ENCODE measurements at places on chromosomes 5 and 9.

DNA sequence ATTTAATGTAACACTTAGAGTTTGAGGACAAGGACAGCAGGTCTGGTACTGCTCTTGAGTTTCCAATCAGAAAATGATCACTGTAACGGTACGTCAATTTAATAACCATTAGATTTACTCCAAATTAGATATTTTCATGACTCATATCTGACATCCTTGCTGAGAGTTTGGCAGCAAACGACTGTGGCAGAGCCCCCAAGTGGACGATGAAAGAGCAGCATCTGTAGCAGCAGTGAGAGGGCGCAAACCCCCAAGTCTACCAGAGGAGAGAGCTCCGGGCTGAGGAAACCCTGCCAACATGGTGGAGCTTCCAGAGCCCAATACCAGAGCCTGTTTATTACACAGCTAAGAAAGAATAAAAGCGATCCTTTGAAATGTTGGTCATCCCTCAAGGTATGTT is 73.2 kb upstream of the EPB41L4A start:
- peak; percentile 54 for DNase-seq

DNA sequence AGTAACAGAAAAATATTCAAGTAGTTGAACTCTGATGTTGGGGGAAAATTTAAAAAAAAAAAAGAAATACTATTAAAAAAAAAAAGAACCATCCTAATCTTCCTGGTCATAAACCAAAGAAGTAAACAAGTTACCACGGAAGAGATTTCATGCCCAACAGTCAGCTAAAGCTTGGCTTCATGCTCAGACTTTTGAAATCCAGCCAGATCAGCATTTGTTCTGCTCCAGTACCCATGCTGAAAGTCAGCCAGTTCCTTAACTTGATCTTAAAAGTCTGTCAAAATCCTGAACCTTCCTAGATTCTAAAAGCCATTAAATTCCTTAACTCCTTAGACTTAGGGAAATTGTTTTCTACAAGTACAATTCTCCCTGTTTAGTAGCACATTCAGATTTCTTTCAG is 908.7 kb upstream of the CDH9 start:
- no peak for DNase-seq

- DNase-seq: no peak
Measured at GRCh38 chr9:2493109-2493508, 128.5 kb upstream of the VLDLR start.

DNA sequence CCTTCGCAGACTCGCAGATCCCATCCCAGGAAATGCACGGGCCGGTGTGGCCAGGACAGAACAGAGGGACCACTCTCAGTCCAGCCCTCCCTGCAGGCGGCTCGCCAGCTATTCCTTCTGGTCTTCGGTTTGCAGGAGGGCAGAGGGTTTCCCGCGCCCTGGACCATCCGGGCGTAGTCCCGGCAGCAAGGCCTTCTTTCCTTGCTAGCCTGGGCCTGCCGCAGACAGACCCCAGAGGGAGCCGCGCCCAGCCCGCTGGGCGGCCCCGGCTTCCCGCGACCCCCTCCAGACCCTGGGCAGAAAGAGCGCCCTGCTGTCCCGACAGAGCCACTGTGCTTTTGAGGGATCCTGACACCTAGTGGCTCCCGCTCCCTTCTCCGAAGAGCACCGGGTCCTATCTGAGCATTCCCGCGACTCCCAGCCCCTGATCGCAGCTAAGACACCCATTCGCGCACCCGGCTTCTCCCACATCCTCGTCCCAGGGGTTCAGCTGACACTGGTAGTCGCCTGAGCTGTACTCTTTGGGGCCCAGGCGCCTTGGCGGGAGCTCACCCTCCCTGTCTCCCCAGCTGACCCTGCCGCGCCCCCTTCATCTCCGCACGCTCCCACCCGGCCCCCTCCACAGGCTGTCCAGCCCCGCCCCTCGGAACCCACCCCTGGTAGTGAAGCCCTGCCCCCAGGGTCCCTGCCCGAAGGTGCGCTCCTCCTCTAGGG is 1.1 kb downstream of the CFAP90 start:
- DNase-seq: no peak

DNA sequence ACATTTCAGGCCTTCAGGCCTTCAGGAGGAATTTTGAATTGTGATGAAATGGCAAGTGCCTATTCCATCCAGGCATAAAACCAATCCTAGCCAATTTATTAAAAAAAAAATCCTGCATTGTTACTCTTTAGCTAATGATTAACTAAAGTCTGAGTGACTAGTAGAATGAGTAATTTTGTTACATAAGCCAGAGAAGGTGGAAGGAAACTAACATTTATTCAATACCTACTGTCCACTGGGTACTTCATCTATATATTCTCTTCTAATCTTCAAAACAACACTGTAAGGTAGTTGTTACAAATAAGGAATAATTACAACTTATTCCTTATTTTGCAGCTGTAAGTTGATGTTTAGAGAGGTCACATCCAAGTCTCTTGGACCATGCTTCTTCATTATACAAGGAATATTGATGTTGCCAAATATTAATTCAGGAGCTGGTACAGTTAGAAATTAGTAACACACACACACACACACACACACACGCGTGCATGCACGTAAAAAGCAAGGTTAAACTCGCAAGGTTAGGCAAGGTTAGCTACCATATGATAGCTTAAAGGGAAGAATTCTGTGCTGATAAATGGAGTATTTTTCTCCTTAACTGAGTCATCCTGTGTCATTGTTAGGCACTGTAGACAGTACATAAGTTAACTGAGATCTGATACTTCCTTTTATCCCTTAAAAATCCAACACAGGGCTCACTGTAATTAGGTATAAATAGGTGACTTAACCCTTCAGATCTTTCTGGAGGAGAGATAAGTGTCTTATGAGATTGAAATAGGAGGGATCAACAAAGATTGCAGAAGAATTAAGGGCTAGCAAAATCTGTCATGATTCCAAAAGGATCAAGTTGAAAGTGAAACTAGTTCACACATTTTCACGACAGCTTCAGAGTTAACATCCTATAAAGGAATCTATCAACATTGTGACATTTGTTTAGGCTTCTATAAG is 596.9 kb downstream of the PDE4D start:
- no peak for DNase-seq

DNA sequence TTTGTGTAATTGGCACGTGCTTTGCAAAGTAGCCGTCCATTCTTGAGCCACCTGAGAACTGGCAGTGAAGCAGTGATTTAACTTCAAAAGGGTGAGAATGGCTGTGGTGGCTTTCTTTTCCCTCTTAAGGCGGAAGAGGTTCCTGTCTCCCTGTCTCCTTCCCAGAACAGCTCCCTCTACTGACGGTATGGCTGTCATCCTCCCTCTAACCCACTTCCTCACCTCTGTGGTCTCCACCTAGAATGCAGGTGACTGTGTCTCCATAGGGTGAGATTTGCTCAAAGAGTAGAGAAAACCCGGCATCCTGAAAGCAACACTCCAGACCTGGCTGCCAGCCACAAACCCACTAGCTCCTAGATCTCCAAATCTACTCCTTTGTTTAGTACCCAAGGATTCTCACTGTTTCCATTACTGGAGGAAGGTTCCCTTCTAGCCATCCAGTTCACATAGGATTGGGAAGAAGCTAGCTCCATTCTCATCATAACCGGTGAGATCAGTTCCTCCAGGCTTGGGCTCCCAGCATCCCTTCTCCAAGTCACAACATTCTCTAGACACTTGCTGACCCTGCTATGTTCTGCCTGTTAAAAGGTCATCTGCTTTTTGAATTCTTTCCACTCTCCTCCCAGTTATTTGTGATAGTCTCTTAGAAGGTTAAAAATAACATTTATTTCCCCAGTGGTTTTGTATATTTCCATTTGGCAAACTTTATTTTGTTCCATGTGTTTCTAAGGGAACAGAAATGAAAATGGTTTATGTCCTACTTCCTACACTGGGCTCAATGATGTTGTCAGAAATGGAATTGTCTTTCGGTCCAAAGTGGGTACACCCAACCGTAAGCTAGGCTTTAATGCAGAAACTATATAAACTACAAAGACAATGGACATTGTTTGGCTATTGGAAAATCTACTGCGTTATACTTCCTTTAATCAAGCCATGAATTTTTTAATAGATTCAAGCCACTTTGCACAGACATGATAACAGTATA is 269.4 kb downstream of the CWC27 start:
- no peak for DNase-seq

- no peak for DNase-seq
Measured at GRCh38 chr5:179668391-179668790, 12.4 kb downstream of the CBY3 start.

GRCh38 chr9:83290692-83291091 is 227.8 kb upstream of the RASEF start:
- no peak for DNase-seq

DNA sequence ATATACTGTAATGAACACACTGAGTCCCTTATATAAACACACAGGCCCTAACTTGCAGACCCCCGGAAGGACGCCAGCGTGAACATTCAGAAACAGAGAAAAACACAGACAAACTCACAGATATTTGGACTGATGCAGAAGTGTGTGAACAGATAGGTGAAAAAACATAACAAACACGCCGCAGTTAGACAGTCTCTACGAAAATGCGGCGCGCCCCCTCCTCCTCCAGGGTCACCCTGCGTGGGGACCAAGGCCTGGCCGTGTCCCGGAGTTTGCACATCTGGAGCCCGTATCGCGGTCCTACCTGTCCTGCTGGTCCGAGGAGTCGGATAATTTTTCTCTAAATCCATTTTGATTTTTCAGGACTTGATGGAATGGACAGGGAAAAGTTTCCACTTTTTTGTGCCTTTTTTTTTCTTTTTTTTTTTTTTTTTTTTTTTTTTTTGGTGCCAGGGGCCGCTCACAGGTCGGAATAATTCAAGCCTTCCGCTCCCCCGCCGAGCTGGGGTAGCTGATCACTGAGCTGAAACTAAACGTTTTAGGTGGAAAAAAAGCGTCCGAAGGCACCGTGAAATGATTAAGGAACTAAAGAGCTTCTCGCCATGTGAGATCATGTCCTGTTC is at the start of gene PAX5:
Gene PAX5, minus strand, starts transcription at position 587 of the 623 bp plus-strand sequence. Its CDS starts 237 bp downstream, at position 350.
- no peak for DNase-seq

DNA sequence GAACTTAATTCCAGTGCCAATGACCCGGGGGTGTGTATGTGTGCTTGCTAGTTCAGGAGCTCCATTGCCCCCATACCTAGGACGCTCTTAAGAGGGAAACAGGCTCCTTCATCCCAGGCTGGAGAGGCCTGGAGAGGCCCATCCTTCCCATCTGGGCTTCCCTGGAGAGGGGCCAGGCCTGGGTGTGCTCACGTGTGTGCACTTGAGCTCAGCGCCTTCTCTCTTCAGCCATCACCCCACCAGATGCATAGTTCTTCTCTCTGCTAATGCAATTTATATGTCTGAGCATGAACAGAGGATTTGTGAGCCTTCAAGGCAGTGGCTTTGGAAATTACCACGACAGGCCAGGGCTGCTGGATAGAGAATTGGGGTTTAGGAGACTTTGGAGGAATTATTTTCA is 48.6 kb upstream of the SHB start:
- no peak for DNase-seq

GRCh38 chr9:131585375-131585774 is 40.1 kb downstream of the PRRT1B start:
- peak; percentile 32 for DNase-seq

- DNase-seq: no peak
Measured at GRCh38 chr5:58680503-58680902, 97.6 kb downstream of the RAB3C start.

GRCh38 chr5:76325876-76326491 is 77.1 kb upstream of the IQGAP2 start:
- DNase-seq: no peak

DNA sequence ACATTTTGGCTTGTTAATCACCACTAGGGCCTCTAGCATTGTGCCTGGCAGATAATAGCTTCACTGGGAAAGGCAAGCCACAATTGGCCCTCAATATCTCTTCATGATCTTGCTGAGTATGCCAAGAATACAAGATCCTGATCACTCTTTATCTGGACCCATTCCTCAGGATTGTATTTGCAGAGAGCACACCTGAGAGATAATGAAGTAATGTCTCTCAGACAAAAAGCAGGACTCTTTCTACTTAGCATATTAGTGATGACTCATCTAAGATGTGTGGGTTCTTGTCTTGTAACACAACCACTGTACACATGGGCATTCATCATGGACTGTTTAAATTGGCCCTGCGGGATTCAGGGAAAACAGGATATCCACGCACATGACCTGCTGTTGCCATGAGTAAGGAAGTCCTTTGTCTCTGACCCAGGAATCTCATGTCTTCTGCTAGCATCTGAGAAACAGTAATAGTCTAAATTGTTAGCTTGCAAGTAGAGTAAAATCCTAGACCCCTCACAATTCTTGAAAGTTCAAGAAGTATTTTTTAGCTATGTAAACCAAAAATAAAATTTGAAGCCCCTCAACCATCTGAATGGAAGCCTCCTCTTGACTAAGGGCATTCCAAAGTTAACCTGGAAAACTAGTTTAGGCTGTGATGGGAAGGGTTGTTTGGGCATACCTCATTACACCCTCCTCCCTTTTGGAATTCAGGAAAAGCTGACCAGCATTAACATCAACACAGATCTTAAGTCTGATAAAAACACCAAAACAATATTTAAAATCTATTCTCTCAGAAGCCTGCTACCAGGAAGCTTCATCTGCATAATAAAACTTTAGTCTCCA is 28.0 kb upstream of the NFIL3 start:
- no peak for DNase-seq

- DNase-seq: no peak
Measured at GRCh38 chr5:39720136-39720535, 295.4 kb upstream of the DAB2 start.

- no peak for DNase-seq
Measured at GRCh38 chr9:136333486-136333885, 6.1 kb downstream of the GPSM1 start.

DNA sequence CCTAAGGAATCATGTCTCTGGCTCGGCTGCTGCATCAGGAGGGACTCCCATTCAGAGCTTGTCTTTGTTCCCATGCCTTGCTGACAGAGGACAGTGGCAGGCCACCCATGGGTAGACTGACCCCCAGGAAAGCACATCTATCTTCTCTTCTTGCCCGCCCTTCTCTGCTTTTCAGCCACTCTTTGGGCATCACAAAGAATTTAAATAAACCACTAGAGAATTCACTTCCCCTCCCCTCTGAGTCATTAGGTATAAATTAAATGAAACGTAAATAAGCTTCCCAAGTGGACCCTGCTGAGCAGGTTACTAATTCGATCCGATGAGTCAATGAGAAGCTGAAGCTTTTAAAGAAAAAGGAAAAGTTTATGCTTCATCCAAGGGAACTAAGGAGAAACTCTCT is 97.0 kb downstream of the DRD1 start:
- no peak for DNase-seq

GRCh38 chr9:72300873-72301272 is 64.1 kb downstream of the ZFAND5 start:
- DNase-seq: no peak

DNA sequence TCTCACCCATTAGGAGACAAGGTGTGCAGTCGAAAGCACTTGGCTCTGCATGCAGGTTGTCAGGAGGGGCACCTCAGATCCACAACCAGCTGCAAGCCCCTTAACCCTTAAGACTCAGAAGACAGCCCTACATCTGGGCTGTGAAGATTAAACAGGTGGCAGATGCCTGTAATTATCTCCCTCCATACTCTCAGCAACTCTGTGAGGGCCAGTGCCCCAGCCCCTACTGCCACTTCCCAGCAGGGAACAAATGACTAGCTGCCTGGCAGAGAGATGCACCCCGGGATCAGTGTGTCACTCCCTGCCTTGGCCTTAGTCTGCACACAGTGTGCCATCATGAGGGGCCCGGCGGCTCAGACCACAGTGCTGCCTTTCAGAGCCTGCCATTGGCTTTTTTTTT is 42.0 kb downstream of the CRB2 start:
- DNase-seq: no peak

- DNase-seq: no peak
Measured at GRCh38 chr9:522658-523057, 308.0 kb downstream of the DOCK8 start.

GRCh38 chr9:69386651-69387050 is 61.6 kb downstream of the ENTREP1 start:
- no peak for DNase-seq

Data from GM19239 (cell line).